ENCODE measurements at places on chromosomes 2 and 18.

DNA sequence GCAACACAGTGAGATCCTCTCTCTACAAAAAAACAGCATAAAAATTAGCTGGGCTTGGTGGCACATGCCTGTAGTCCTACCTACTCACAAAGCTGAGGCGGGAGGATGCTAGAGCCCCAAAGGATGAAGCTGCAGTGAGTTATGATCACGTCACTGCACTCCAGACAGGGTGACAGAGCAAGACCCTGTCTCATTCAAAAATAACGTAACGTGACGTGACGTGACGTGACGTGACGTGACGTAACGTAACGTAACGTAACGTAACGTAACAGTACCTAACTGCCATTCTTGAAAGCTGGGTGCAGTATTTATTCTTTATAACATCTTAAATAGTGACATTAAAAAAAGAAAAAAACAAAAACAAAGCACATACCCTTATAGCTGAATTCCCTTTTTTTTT, 51.7 kb downstream of the NOL10 start:
- H3K27ac ChIP-seq = no peak overlapping the region
- H3K4me1 ChIP-seq = peaks cover 12% of the 10 kb centered on the region
- peaks cover 87% of the 10 kb centered on the region for H3K36me3 ChIP-seq
- ATAC-seq = no peak
- H3K27me3 ChIP-seq = no peaks in the 10 kb centered on the region

DNA sequence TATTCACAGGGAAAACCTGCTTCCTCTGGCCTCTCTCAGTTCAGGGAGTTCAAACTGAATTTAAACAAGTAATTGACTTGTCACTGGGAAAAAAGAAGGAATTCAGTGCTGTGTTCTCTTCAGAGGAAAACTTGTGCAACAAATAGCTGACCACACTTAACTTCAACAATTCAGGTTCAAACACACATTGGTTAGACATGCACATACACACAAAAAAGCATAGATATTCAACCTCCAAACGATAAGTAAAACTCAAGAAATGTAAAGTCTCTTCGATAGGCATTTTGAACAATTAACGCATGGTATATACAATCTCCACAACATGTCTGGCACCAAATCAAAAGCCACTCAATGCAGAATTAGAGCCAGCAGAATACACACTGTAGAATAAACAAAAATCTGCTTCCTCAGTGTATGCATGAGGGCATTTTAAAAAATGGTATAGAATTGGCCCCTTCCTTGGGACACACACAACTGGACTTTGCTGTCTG, 269.0 kb downstream of the TCF4 start:
- no peaks in the 10 kb centered on the region for H3K4me1 ChIP-seq
- no peaks in the 10 kb centered on the region for H3K36me3 ChIP-seq
- no peak overlapping the region for H3K4me3 ChIP-seq
- no peak for ATAC-seq

- no peak for ATAC-seq
- peaks cover 8% of the 10 kb centered on the region for H3K27me3 ChIP-seq
- H3K36me3 ChIP-seq = no peaks in the 10 kb centered on the region
- no peak overlapping the region for H3K27ac ChIP-seq
Measured at GRCh38 chr2:174974131-174974530, 31.1 kb downstream of the CHN1 start.

- no peaks in the 10 kb centered on the region for H3K27me3 ChIP-seq
- no peaks in the 10 kb centered on the region for H3K4me1 ChIP-seq
- peaks cover 37% of the 10 kb centered on the region for H3K36me3 ChIP-seq
Measured at GRCh38 chr2:213315168-213315876, 31.1 kb downstream of the SPAG16 start.

DNA sequence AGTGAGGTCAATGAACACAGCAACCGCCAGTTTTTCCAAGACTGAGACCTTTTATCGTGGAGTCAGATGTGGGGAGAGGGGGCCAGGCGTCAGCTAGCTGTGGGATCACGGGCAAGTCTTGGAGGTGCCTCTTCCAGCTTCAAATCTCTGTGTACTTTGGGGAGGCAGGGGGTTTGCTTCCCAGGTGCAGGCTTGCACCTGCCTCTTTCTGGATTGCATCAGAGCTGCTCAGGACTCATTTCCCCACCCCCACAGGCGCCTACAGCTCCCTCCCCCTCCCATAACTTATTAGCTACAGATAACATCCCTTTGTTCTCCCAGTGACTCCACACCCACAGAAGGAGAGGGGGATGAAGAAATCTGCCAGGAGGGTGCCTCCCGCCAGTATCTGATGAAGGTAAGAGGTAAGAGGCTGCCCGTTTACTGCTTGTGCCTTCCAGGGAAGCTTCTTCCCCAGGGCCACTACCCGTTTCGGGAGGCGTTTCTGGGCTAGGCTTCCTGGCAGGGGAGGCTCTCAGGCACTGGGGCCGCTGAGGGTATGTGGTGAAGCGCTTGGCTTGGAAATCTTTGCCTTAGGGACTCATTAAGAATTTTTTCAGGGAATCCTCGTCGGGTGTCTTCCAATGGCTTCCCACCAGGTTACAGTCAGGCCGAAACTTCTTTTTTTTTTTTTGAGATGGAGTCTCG, 18.8 kb upstream of the MRPL33 start:
- ATAC-seq = no peak
- no peaks in the 10 kb centered on the region for H3K36me3 ChIP-seq
- H3K4me3 ChIP-seq = no peak overlapping the region

- H3K27me3 ChIP-seq = no peaks in the 10 kb centered on the region
- no peak overlapping the region for H3K27ac ChIP-seq
- ATAC-seq = no peak
Measured at GRCh38 chr2:193907561-193907960, 1712.8 kb upstream of the TMEFF2 start.

DNA sequence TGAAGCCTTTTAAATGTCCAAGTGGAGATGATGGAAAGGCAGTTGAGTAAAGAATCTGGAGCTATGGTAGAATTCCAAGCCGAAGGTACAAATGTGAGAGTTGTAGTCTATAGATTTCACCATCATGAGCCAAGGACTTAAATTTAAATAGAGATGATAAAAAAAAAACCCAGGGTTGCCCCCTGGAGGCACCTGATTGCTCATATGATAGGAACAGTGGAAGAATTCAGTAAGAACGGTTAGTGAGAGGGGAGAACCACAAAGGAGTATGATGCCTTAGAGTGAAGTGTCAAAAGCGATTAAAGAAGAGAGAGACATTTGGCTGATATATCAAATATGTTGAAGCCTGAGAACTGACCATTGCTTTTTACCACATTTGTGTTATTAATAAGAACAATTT, 11.9 kb downstream of the NYAP2 start:
- H3K36me3 ChIP-seq = no peaks in the 10 kb centered on the region
- no peak for ATAC-seq
- no peak overlapping the region for H3K4me3 ChIP-seq
- H3K27ac ChIP-seq = no peak overlapping the region
- H3K27me3 ChIP-seq = peaks cover 19% of the 10 kb centered on the region

GRCh38 chr2:54871457-54872107, 148.1 kb downstream of the EML6 start:
- H3K4me1 ChIP-seq = no peaks in the 10 kb centered on the region
- no peak for ATAC-seq
- no peak overlapping the region for H3K4me3 ChIP-seq
- no peak overlapping the region for H3K27ac ChIP-seq

All from activated T-helper 17 cell treated with anti-CD3 and anti-CD28 coated beads, Interleukin-2, amount 50 U/mL, for 72 hours (primary cell).